Kasumi-1 (cell line): ENCODE measurements at places on chromosomes 7 and 10.
A peak's percentile ranks its signal among the peaks of the same experiment; 100 is the strongest.

GRCh38 chr7:29281782-29282541 lies 87.4 kb downstream of the CHN2 start:
- no peak for DNase-seq

DNA sequence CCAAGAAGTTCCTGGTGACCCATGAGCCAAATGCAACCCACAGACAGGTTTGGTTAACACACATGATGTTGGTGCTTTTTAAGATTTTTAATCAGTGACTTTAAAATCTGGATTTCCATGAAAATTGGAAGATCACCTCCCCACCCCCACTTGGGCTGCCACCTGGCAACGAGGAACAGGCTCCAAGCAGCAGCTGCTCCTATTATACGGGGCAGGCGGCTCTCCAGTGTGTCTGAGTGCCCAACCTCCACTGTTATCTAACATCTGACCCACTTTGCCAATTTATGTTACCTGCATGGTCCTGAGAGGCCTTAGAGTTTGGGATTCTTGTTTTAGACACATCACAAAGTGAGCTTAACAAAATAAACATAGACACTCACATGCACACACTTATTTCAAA lies 56.4 kb downstream of the SGMS1 start:
- DNase-seq = no peak

DNA sequence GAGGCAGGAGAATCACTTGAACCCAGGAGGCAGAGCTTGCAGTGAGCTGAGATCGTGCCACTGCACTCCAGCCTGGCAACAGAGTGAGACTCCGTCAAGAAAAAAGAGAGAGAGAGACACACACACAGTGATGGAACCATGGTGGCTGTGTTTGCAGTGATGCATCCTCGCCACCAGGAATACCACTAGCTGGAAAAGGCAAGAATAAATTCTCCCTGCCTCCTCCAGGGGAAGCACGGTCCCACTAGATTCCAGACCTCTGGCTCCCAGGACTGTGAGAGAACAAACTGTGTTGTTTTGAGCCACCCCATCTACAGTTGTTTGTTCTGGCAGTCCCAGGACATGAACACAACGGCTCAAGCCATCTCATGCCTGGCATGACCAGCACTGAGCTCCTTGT lies 320.3 kb upstream of the FOXK1 start:
- no peak for DNase-seq

GRCh38 chr10:113494761-113495160 lies 58.1 kb upstream of the HABP2 start:
- DNase-seq = no peak

GRCh38 chr10:99630433-99630832 lies 10.2 kb upstream of the SLC25A28 start:
- peak; percentile 74 for DNase-seq

DNA sequence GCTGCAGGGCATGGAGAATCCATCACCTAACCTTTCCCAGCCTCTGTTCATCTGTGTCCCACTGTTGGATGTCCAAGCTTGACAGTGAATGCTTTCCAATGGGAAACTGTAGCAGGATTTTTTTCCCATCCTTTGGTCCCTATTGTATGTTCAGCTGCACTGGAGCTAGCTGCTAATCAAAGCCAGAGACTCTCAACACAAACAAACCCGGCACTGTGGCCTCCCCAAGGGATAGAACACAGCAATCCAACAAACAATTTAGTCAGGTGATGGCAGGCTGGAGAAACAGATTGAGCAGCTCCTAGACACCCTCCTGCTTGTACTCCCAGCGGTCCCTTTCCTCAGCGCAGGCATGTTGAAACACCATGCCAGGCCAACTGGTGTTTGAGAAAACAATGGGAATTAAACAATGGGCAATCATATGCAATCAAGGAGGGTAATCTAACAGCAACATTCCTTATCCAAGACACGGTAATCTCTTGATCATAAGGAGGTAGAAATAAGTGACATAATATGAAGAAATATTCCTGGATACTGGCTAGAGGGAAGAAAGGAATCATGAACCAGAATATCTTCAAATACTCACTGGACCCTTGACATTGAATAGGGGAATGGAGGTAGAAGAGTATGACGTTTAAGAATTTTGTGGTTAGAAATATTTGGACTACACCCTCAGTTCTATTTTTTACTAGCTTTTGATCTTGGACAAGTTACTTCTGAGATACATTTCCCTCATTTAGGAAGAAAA lies 15.0 kb downstream of the PTN start:
- DNase-seq = no peak

- no peak for DNase-seq
These were observed 220.0 kb downstream of the KIF20B start for GRCh38 chr10:89921403-89921802.

DNA sequence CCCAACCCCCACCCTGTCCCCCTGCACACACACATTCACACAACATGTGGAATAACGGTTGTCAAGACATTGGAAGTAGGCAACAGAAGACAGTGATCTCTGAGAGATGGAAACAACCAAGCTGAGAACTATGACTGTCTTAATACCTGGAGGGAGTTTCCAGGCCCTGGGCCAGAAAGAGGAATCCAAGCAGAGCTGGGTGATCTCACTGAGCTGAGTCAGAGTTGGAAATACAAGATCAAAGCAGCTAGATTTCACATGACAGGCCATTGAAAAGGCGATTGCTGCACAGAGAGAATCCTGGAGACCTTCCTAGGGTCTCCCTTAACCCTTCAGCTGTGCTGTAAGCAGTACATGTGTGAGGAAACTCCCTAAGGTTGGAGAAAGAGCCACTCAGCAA lies 165.8 kb upstream of the PRSS1 start:
- no peak for DNase-seq

- DNase-seq = no peak
These were observed 74.0 kb upstream of the SEC61G start for GRCh38 chr7:54833001-54833467.
